ENCODE measurements at places on chromosomes 6 and 20.

GRCh38 chr6:18492972-18493371, 105.8 kb downstream of the RNF144B start:
- DNase-seq: peak; percentile 71

GRCh38 chr20:59790346-59790745, 143.1 kb downstream of the SYCP2 start:
- DNase-seq: no peak

DNA sequence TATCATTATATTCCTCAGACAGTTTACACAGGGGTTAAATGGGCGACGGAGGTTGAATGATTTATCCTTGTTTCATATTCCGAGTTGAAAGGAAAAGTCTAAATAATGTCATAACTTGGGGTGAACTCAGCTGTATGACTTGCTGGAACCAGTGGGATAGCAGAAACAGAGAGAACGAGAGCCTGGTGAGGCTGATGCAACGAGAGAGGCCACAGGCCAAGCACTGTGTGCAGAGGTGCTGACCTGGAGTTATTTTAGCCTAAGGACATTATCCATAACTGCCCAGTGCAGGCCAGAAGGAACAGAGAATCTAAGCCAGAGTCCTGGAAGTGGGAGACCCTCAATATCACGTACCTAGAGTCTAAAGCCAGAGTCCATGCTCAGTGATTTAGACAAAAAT, 394.9 kb downstream of the MAFB start:
- no peak for DNase-seq

DNA sequence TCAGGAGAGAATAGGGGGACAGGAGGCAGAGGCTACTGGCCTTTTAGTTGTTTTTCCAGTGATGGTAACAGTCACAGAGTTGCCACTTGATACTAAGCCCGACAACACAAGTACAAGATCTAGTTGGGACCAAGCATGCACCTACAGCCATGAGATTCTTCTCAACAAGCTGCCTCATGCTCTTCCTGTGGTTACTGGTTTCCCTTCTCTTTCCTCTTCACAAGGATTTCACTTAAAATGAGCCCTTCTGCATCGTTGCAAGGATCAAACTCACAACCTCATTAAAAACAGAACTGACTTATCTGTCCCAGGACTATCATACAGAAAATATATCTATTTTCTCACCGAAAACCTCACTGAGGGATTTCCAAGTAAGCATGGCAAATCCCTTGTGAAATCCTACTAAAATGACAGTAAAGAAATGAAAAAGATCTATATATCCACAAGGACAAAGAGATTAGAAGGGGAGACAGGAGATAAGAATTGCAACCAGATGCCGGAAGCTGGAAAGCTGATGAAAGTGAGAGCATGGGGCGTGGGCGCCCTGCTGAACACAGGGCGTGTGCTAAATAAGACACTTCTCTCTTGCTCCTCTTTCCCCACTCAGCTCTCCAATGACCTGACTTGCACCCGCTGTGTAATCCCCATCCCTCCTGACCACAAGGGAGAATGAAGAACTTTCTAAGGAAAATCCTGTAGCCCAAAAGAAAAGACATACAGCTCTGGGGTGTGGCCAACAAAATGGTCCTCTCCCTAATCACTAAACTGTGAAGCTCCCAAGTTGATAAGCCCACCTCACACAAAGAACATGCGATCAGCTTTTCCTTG, 13.4 kb downstream of the MTFR2 start:
- DNase-seq: no peak

- no peak for DNase-seq
Measured at GRCh38 chr6:42923666-42924065, 5.6 kb upstream of the CNPY3 start.

All from RCC 7860 (cell line).